ENCODE measurements at places on chromosomes 16 and 17. TPM values are rescaled to one million over a fixed set of nuclear protein-coding genes. Genes with fewer than 3 reads are reported as not detected.

Gene KRTAP2-1
- total RNA-seq, result not detected

Gene SLC38A8
- total RNA-seq, result 0.80 TPM

Gene KRT33A
- total RNA-seq, result not detected

Gene VPS35
- 132 TPM for total RNA-seq

Gene SLC16A13
- total RNA-seq, result 19.6 TPM

Gene KCNJ2
- 2.6 TPM for total RNA-seq

Gene SDK2
- 6.7 TPM for total RNA-seq

Gene LRRC45
- 39.4 TPM for total RNA-seq

Gene OR1A1
- total RNA-seq, result not detected

Gene SCNN1B
- total RNA-seq, result not detected

Gene CCDC200
- total RNA-seq, result not detected

GRCh38 chr16:1002399-1003166 is 21.0 kb downstream of the SOX8 start:
- H3K4me3 ChIP-seq, result no peak overlapping the region
- H3K27me3 ChIP-seq, result peaks cover 15% of the 10 kb centered on the region
- H3K36me3 ChIP-seq, result no peaks in the 10 kb centered on the region
- DNase-seq, result no peak

GRCh38 chr17:13864521-13864920 is 204.8 kb upstream of the COX10 start:
- no peak overlapping the region for H3K27ac ChIP-seq
- no peak for DNase-seq
- no peaks in the 10 kb centered on the region for H3K27me3 ChIP-seq
- peaks cover 3% of the 10 kb centered on the region for H3K36me3 ChIP-seq
- H3K4me1 ChIP-seq, result no peaks in the 10 kb centered on the region

DNA sequence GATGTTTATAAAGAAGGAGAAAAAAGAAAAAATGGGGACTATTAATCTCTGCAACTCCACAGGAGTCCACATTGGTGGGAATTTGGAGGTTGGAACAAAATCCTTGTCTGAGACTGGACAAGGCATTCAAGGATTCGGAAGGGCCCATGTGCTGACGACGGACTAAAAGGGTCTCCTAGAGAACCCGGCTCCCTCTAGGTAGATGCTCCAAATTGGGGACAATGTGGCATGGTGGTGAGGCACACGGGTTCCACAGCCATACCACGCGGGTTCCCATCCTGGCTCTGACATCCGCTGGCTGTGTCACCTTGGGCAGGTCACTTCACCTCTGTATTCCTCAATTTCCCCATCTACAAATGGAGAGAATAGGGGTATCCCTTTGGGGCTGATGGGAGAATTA is 227.4 kb downstream of the C16orf78 start:
- DNase-seq, result no peak
- no peak overlapping the region for H3K27ac ChIP-seq
- no peak overlapping the region for H3K4me3 ChIP-seq
- H3K27me3 ChIP-seq, result no peaks in the 10 kb centered on the region

DNA sequence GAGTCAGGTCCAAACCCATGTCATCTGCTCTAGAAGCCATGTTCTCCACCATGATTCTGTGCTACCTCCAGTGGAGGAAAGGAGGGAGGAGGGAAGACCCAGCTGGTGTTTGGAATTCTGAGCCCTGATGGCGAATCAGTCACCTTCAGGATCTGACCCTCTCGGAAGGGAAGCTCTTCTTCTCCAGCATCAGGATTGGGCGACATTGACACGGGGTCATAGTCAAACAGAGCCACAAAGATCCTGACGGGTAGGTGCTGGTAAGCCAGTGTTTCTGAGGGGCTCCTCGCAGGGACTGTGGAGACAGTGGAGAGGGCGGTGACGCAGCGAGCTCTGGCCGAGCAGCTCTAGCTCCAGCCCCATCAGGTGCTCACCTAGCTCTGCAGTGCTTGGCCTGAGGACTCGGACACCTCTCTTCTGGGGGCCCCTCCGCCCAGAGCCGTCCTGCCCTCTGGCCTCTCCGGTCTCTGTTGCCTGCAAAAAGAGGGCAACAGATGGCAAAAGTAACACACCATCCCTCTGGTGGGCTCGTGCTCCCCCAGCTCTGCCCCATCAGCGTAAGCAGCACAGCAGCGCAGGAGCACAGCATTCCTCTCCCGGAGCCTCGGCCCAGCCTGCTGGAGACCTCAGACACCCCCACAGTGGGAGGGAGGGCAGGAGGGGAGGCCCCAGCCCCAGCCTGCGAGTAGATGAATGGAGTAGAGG is 21.0 kb downstream of the TSPOAP1 start:
- no peaks in the 10 kb centered on the region for H3K36me3 ChIP-seq
- peak; percentile 8 for DNase-seq
- H3K4me1 ChIP-seq, result no peaks in the 10 kb centered on the region
- H3K27me3 ChIP-seq, result no peaks in the 10 kb centered on the region

DNA sequence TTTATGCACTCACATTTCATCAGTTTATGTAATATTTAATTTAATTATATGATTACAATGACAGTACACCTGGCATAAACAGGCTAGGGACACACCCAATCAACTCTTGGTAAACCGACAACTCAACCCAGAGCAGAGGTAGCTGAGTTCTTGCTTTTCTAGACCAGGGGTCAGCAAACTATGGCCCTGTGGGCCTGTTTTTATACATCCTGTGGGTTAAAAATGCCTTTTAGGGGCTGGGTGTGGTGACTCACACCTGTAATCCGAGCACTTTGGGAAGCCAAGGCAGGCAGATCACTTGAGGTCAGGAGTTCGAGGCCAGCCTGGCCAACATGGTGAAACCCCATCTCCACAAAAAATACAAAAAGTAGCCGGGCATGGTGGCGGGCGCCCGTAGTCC is 99.2 kb upstream of the TMEM97 start:
- H3K4me1 ChIP-seq, result no peaks in the 10 kb centered on the region
- no peak for DNase-seq
- no peak overlapping the region for H3K4me3 ChIP-seq
- no peaks in the 10 kb centered on the region for H3K27me3 ChIP-seq
- no peak overlapping the region for H3K27ac ChIP-seq

DNA sequence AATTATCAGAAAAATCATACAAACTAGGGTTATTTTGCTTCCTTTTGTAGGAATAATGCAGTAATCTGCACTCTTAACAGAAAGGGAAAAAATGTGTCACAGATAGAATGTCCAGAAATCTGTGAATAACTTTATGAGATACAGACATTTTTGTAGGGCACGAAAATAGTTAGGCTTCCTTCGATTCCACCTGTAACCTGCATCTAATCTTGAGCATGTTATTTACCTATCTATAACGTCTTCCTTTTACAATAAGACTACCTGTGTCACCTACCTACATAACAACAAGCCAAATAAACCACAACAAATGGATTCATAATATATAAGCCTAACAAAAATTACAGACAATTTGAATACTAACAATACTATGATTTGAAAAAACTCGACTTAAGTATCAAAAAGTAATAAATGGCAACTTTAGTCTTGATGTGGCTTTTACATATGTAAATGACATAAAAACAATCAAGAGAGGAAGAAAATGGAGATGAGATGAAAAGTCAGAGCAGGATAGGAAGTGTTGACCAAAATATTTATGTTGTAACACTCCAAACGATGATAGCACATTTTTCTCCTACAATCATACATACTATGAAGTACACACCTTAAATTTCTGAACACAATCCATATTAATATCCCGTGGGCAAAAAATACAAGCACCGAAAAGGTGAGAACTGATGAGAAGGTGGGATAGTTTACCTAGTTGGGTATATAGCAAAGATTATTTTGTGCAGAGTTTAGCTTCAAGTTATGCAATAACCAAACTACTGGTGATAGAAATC is 2.5 kb downstream of the STAT5B start:
- no peak overlapping the region for H3K27ac ChIP-seq
- no peaks in the 10 kb centered on the region for H3K27me3 ChIP-seq
- no peaks in the 10 kb centered on the region for H3K36me3 ChIP-seq
- H3K4me3 ChIP-seq, result peak overlapping the region; percentile 51
- DNase-seq, result no peak

- DNase-seq, result no peak
- peaks cover 11% of the 10 kb centered on the region for H3K36me3 ChIP-seq
- no peaks in the 10 kb centered on the region for H3K27me3 ChIP-seq
- peak overlapping the region; percentile 78 for H3K27ac ChIP-seq
- H3K4me1 ChIP-seq, result peaks cover 44% of the 10 kb centered on the region
Observed at GRCh38 chr17:2875608-2876007, 79.4 kb downstream of the RAP1GAP2 start.

DNA sequence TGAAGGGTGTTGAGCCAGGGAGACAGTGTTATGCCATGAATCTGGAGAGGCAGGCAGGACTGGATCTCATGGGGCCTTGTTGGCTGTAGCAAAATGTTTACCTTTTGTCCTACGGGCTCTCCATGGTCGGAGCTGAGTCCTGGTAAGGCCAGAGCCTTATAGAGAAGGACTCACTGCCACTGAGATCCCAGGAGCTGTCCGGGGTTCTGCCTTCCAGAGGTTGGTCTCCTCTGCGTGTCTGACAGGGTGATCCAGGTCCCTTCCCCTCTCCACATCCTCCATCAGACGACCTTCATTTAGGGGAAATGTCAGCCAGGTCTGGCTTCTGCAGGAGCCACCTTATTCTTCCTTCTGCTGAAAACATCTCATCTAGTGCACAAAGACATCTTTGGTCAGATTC is 285.2 kb upstream of the N4BP1 start:
- no peak overlapping the region for H3K27ac ChIP-seq
- peak; percentile 17 for DNase-seq
- no peak overlapping the region for H3K4me3 ChIP-seq
- peaks cover 74% of the 10 kb centered on the region for H3K27me3 ChIP-seq
- no peaks in the 10 kb centered on the region for H3K4me1 ChIP-seq
- H3K36me3 ChIP-seq, result no peaks in the 10 kb centered on the region

- H3K27me3 ChIP-seq, result no peaks in the 10 kb centered on the region
- H3K4me1 ChIP-seq, result no peaks in the 10 kb centered on the region
- no peak for DNase-seq
- H3K36me3 ChIP-seq, result peaks cover 10% of the 10 kb centered on the region
Observed at GRCh38 chr17:18356624-18357023, 6.7 kb downstream of the SHMT1 start.

DNA sequence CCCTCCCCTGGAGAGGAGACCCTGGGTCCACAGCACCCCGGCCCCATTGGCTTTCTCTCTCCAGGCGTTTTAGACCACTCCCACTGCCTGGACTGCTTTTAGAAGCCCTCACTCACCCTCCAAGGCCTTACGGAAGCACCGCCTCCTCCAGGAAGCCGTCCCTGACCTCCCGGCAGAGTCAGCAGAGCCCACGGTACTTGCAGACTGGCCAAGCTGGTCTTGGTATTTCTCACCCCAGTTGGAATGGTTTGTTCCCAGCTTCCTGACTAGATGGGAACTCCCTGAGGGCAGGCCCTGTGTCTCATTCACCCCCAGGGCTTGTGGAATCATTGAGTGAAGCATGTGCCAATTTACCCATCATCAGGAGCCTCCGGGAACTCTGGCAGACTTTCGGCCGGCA is 9.2 kb downstream of the SCGB1C2 start:
- no peaks in the 10 kb centered on the region for H3K4me1 ChIP-seq
- H3K27me3 ChIP-seq, result peaks cover 2% of the 10 kb centered on the region
- peak; percentile 6 for DNase-seq

DNA sequence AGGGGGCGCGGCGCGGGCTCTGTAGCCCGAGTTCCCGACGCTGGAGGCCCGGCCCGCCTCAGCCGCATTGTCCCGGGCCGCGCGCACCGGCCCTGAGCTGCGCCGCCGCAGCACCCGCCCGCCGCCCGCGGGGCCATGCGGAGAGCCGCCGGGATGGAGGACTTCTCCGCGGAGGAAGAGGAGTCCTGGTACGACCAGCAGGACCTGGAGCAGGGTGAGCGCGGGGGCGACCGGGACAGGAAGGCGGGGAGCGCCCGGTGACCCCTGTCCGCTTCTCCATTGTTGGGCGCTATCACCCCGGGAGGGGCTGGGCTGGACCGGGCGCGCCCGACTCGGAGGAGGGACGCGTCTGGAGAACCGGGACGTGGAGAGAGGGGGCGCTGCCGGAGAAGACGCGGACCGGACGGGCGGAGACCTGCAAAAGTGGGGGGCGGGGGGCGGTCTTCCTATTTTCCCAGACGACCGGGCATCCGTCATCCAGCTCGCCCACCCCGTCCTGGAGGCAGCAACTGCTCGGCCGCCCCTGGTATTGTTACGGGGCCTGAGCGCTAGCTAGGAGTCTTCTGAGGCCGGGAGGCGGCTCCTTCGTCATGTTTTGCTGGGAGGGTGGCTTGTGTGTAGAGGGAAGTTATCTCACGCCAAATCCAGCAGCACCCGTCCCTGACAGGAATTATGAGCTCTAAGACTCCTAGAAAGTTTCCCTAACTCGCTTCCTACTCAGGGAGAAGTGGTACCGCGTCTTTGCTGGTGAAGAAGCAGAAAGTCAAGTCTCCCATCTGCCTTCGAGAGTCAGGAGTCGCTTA is 678 bp downstream of the CDR2L start:
- H3K4me1 ChIP-seq, result peaks cover 22% of the 10 kb centered on the region
- H3K36me3 ChIP-seq, result no peaks in the 10 kb centered on the region
- peak overlapping the region; percentile 83 for H3K4me3 ChIP-seq
- H3K27me3 ChIP-seq, result no peaks in the 10 kb centered on the region
- peak; percentile 58 for DNase-seq

- DNase-seq, result no peak
- H3K36me3 ChIP-seq, result peaks cover 9% of the 10 kb centered on the region
- peaks cover 35% of the 10 kb centered on the region for H3K4me1 ChIP-seq
- H3K27me3 ChIP-seq, result no peaks in the 10 kb centered on the region
- no peak overlapping the region for H3K4me3 ChIP-seq
Observed at GRCh38 chr16:81478876-81479511, 34.4 kb downstream of the CMIP start.

- no peaks in the 10 kb centered on the region for H3K27me3 ChIP-seq
- peak overlapping the region; percentile 94 for H3K27ac ChIP-seq
- no peaks in the 10 kb centered on the region for H3K36me3 ChIP-seq
- DNase-seq, result no peak
- H3K4me3 ChIP-seq, result peak overlapping the region; percentile 88
- peaks cover 12% of the 10 kb centered on the region for H3K4me1 ChIP-seq
Observed at GRCh38 chr17:81831957-81832607, 1.0 kb downstream of the MCRIP1 start.

- H3K4me1 ChIP-seq, result peaks cover 18% of the 10 kb centered on the region
- peak overlapping the region; percentile 77 for H3K4me3 ChIP-seq
- DNase-seq, result no peak
Observed at GRCh38 chr16:85027958-85028684, 526 bp downstream of the KIAA0513 start.

DNA sequence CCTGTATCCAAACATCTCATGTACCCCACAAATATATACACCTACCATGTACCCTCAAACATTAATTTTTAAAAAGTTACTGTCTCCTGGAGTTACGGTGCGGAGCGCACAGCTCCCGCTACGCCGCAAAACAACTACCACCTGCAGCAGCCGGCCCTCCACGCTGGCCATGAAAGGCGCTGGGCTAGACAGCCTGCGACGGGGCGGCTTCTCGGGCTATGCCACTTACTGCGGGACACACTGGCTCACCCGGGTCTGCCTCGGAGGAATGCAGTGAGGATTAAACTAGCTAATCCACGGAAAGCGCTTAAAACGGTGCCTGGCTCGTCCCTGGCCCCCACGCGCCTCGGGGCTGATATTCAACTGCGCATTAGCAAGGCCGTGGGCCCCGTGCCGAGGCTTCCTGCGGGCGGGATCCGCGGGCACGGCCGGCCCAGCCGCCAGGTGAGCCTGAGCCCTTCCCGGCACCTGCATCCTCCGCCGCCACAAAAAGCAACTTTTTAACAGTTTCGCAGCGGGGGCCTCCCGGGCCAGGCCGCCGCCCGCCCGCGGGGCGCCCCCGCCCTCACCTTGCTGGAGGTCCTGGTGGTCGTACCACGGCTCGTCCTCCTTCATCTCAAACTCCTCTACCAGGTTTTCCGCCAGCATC is 633 bp downstream of the CDR2 start:
- H3K36me3 ChIP-seq, result no peaks in the 10 kb centered on the region
- peaks cover 24% of the 10 kb centered on the region for H3K4me1 ChIP-seq
- peak overlapping the region; percentile 92 for H3K4me3 ChIP-seq
- peaks cover 9% of the 10 kb centered on the region for H3K27me3 ChIP-seq

- no peaks in the 10 kb centered on the region for H3K27me3 ChIP-seq
- DNase-seq, result no peak
Observed at GRCh38 chr17:40307740-40308239, 1.2 kb upstream of the RARA start.

Data from progenitor cell of endocrine pancreas (in vitro differentiated cells).